ENCODE measurements at places on chromosomes 1 and 21.

- no peak for DNase-seq
Measured at GRCh38 chr21:44732263-44732662, 20.9 kb upstream of the TSPEAR start.

GRCh38 chr1:245220381-245220985 is 65.7 kb downstream of the KIF26B start:
- no peak for DNase-seq

DNA sequence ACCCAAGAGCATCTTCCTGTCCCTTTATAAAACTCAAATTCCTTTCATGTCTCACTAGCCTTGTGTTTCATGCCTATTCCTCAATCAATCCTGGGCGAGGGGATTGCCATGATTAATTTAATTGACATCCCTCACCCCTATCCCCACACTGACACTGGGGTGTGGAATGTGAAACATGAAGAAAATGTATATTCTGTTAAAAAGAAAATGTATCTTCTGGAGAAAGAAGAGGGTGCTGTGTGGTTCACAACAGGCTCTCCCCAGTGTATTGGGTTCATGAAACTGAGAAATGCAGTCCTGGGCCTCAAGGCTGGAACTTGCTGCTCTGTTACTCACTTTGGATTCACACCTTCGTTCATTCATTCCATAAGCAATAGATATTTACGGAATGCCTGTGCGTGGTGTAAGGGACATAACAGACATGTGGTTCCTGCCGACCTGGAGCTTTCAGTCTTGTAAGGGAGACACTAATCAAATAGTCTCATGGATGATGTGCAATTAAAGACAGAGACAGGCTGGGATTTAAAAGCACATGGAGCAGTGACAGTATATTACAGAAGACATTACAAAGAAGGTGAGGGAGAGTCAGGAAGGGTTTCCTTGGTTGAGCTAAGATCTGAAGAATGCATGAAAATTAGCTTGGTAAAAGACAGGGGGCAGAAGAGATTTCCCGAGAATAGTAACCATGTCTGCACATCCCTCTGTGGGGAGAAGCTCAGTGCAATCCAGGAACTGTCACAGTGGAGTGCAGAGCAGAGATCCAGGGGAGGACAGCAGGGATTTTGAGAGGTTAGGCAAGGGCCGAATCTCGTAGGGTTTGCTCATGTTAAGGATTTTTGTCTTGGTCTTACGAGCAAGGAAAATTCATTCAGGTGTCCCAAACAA is 32.1 kb downstream of the SERTAD4 start:
- no peak for DNase-seq

GRCh38 chr1:26788836-26789611 is 1.3 kb downstream of the PIGV start:
- DNase-seq: peak; percentile 82

GRCh38 chr1:14443164-14443787 is 155.2 kb upstream of the KAZN start:
- DNase-seq: no peak

DNA sequence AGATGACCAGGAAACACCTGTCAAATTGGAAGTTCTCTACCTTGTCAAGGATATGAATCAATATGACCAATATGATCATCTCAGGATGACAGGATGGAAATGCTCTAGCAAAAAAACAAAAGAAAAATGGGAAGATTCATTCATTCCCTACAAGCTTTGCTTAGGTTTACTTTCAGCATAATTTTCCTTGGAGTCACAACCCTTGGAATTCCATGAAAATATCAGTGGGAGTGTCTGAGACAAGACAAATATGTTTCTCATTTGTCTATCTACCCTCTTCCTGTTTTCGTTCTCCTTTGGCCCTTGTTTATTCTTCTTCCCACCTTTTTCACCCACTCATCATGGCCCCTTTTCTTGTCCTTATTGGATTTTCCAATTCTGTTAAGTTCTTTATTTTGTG is 50.6 kb downstream of the COLGALT2 start:
- no peak for DNase-seq

DNA sequence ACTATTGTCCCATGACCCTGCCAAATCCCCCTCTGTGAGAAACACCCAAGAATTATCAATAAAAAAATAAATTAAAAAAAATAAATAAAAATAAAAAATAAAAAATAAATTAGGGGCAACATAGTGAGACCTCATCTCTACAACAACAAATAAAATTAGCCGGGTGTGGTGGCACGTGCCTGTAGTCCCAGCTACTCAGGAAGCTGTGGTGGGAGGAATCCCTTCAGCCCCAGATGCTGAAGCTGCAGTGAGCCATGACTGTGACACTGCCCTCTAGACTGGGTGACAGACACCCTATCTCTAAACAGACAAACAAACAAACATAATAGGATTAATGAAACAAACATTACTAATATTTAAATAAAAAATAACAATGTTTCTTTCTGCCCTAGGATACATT is 34.3 kb downstream of the MRPL37 start:
- DNase-seq: no peak

DNA sequence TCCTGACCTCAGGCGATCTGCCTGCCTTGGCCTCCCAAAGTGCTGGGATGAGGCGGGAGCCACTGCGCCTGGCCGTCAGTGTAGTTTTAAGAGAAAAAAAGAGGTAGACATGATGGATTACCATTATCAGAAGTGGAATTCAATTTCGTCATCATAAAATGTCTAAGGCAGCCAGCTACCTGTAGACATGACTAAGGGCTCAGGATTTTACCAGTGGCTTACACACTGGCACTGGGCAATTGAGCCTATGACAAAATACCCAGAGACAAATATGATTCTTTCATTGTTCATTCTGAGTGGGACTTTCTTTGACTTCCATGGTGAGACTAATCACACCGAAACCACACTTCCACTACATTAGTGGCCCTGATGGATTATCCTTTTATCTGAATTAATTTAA is 181.5 kb downstream of the GABPA start:
- DNase-seq: no peak

- DNase-seq: no peak
Measured at GRCh38 chr1:56377431-56377830, 201.9 kb downstream of the PLPP3 start.

DNA sequence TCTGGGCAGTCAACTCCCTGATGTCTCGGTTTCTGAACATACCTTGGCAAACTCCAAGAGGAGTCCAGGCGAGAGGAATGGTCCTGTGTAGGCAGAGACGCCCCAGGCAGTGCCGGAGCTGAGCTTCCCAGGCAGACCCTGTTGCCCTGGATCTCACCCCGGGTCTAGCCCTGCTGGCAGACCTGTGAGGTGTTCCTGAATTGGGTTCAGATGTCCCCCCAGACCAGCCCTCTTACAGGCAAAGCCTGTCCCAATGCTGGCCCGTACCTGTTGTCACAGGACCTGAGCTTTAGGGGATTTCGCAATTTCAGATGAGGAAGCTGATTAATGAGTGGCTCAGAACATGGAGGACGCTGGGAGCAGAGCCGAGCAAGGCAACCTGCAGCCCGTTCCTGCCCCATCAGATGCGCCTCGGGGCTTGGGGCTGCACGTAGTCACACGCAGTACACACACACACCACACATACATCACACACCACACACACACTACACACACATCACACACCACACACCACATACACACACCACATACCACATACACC is 38.5 kb upstream of the PDE9A start:
- DNase-seq: no peak

DNA sequence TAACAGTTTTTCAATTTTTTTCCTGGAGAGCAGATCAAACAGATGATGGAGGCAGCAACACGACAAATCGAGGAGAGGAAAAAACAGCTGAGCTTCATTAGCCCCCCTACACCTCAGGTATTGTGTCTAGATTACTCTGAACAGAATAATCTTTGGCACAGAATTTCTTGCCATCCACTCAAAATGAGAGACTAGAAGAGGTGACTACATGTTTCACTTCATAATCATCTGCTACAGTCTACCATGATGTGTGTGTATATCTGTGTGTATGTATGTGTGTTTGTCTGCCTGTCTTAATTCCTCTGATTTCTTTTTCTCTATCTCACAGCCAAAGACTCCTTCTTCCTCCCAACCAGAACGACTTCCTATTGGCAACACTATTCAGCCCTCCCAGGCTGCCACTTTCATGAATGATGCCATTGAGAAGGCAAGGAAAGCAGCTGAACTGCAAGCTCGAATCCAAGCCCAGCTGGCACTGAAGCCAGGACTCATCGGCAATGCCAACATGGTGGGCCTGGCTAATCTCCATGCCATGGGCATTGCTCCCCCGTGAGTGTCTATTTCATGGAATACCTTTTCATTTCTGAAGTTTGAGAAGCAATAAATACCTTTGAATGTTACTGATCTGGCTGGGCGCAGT is 11.4 kb downstream of the PRPF3 start:
- DNase-seq: no peak

DNA sequence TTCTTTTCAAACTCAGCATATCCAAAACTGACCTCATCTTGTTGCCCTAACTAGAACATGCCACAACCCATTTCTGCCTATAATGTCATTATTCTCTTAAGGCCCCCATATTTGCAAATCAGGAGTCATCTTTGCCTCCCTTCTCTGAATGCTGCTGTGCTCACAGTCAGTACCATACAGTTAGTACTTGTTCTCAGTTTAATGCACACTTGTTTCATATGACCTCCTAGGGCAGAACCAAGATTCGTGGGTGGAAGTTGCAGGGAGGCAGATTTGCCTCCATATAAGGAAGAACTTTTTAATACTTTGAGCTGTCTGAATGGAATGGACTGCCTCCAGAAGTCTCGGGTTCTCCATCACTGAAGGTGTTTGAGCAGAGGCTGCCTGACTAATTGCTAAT is 9.2 kb downstream of the CAP1 start:
- DNase-seq: no peak

GRCh38 chr1:44250068-44250781 is 37.0 kb downstream of the DMAP1 start:
- no peak for DNase-seq

GRCh38 chr1:206895325-206895724 is 1.9 kb upstream of the IL24 start:
- DNase-seq: no peak

- no peak for DNase-seq
Measured at GRCh38 chr21:32554832-32555638, 30.3 kb downstream of the TCP10L start.

- DNase-seq: peak; percentile 37
Measured at GRCh38 chr21:17903029-17903806, 84.1 kb upstream of the C21orf91 start.

DNA sequence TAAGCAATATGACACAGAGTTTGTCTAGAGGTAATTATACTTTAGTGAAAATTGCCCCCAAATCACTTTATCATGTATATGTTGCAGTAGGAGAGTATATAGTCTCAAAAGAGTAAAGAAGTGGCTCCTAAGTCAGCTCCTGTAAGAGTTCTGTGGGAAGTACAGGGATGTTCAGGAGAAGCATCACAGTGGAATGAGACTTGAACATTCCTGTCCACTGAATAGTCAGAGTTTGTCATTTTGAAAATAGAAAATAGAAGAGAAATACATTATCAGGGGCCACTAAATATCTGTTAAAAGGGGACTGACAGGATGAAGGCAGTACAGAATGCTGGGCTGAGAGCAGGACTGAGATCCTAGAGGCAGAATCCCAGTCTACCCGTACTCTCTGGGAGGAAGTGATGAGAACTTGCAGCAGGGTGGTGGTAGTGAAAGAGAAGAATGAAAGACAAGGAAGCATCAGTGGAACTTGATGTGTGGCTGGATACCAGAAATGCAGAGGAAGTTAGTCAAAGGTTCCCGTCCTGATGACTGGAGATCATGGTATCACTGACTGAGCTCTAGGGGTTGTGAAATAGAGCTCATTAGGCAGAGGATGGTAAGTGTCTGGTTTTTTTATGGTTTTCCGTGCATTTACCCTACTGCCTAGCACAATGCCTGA is 153.4 kb downstream of the FMN2 start:
- no peak for DNase-seq

DNA sequence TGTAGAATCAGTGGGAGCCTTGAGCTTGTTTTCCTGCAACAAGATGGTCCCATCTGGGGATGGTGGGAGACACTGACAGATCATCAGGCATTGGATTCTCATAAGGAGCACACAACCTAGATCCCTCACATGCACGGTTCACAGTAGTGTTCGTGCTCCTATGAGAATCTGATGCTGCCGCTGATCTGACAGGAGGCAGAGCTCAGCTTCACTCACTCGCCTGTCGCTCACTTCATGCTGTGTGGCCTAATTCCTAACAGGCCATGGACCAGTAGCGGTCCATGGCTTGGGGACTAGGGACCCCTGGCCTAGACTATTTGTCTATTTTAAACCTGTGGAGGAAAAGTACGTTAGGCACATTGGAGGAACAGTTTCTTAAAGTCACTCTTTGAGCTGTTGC is 140.0 kb downstream of the EDEM3 start:
- no peak for DNase-seq

GRCh38 chr21:16568661-16569060 is 838.9 kb downstream of the USP25 start:
- no peak for DNase-seq

DNA sequence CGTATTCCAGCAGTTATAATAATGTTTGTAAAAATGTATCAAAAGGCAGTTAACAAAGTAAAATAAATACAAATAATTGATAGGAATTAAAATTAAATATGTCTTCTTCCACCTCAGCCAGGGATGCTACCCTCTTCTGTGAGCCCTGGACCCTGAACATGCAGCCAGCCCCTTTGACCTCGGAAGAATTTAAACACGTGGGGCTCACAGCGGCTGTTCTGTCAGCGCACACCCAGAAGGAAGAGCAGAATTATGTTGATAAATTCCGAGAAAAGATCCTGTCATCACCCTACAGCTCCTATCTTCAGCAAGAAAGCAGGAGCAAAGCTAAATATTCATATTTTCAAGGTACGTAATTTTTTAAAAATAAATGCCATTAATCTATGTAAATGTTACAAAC is 26.5 kb downstream of the UTS2 start:
- no peak for DNase-seq

DNA sequence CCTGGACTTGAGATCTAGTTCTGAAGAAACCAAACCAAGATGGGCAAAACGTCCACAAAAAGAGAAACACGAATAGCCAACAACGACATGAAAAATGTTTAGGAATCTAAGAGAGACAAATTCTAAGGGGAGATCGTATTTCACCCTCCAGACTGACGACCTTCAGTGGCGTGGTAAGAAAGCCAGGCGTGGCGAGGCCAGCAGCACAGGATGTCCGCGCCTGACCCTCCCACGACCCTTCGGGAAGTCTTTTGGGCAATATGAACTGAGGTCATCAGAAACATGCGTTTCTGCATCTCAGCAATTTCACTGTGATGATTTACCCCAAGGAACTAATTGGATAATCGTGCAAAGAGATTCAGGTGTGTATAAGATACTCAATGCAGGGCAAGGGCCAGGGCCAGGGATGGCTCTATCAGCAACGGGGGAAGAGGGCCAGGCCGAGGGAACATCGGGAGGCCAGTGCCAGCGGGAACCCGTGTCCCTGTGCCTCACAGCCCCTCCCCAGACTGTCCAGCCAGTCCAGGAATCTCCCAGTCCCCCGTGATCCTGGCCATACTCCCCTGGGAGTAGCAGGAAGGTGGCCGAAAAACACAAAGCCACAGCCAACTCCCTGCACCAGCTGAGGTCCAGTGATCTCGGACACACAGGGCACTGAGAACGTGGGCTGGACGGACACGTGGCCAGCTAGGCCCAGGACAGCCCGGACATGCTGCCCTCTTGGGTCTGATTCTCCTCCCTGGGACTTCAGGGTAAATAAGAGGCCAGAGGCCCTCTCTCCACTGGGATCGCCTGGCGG is 53.6 kb upstream of the ADARB1 start:
- no peak for DNase-seq

GRCh38 chr1:206686478-206687249 is 2.0 kb downstream of the MAPKAPK2 start:
- DNase-seq: no peak

GRCh38 chr1:160370561-160371345 is 3.9 kb downstream of the NHLH1 start:
- DNase-seq: no peak
